ENCODE measurements at places on chromosomes 4 and X.

DNA sequence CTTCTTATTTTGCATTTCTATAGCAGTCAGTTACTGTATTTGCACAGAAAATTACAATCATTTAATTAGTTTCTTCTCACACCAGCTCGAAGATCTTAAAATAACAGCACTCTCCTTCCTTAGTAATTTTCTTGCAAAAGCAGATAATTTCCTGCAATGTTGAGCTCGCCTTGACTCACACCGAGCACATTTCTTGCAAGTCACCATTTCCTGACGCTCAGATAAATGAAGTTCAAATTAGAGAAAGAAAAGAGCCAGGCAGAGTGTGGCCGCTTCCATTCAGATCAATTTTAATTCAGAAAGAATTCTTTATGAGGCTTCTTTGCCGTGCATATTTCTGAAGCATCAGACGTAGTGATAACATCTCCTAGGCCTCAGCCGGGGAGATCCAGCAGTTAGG lies 10.1 kb downstream of the SORCS2 start:
- no peak for DNase-seq

GRCh38 chrX:154751203-154751668 lies 359 bp upstream of the GAB3 start:
- DNase-seq, result no peak

GRCh38 chr4:139934708-139935195 lies 219.2 kb downstream of the MAML3 start:
- no peak for DNase-seq

GRCh38 chr4:110949542-110949941 lies 326.7 kb upstream of the PITX2 start:
- no peak for DNase-seq

- no peak for DNase-seq
Observed at GRCh38 chrX:148960060-148960459, 459.6 kb downstream of the AFF2 start.

GRCh38 chr4:19562456-19562855 lies 689.2 kb upstream of the SLIT2 start:
- no peak for DNase-seq

DNA sequence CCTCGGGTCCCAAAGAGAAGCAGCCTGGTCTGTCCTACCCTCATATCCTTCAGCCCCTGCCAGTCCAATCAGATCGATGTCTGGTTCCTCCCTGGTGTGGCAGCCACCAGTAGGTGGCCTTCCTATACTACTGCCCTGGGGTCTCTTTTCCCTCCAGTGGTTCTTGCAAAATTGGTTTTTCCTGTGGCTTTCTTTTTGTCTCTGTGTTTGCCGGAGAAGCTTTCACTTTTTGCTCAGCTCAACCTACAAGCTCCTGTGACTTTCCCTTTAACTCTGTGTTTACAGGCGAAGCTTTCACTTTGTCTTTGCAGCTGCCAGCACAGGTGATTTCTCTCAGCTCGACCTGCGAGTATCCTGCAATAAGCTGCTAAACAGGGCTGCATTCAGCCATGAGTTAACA lies 46.8 kb downstream of the UGT2A3 start:
- no peak for DNase-seq

- DNase-seq, result no peak
Observed at GRCh38 chrX:77918568-77918967, 8.1 kb downstream of the ATP7A start.

- DNase-seq, result no peak
Observed at GRCh38 chr4:94410678-94411206, 41.0 kb upstream of the PDLIM5 start.

DNA sequence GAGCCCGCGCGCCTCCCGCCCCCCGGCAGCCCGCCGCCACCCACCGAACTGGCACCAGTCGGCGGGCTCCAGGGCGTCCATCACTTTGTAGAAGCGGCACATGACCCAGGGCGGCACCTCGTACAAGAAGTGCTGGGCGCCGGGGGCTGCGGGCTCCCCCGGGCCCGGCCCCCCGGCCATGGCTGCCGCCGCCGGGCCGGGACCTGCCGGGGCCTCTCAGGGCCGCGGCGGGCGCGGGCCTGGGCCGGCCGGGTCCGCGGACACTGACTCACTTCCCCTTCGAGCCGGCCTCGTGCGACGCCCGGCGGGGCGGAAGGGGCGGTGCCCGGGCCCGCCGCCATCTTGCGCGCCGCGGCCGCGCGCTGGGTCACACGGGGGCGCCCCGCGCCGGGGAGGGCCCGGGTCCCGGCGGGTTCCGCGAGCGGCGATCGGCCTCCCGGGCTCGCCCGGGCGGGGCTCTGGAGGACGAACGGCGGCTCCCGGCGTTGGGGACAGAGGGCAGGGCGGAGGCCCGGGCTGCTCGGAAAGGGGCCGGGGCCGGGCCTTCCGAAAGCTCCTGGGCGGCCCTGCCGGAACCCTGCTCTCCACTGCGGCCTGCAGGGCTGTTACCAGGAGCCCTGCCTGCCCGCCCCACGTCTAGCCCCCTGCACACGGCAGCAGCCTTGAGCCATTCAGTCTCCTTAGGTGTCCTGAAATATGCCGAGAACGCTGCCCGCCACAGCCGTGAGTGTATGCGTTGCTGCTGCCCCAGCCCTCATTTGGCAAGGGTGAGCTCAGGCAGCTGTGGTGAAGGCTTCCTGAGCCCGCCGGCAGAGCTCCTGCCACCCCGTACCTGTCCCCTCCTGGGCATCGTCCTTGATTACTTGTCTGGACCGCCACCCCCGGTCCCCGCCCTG lies at the start of gene IRAK1:
Gene IRAK1 (minus strand): TSS at position 270 of the 896 bp plus-strand sequence. CDS start 90 bp downstream, at position 180.
- peak; percentile 53 for DNase-seq

Measured in stimulated activated CD4-positive, alpha-beta T cell treated with anti-CD3 and anti-CD28 coated beads, Interleukin-12 subunit alpha, Interleukin-12 subunit beta, amount 100 ng/mL, for 4 hours (primary cell).